Activated CD8-positive, alpha-beta memory T cell treated with anti-CD3 and anti-CD28 coated beads for 36 hours (primary cell): ENCODE measurements at places on chromosomes 2 and 18. TPM values are rescaled to one million over a fixed set of nuclear protein-coding genes. Genes with fewer than 3 reads are reported as not detected.

Gene AKAIN1
- not detected for total RNA-seq

Gene SLC5A7
- total RNA-seq: not detected

Gene EML6
- total RNA-seq: 0.89 TPM

Gene FHOD3
- total RNA-seq: not detected

Gene UGT1A4
- not detected for total RNA-seq

Gene GKN1
- total RNA-seq: not detected

Gene GAL3ST2
- total RNA-seq: 0.21 TPM

Gene HTR2B
- total RNA-seq: not detected

Gene LRRC30
- total RNA-seq: not detected

Gene ADGRF3
- 3.9 TPM for total RNA-seq

Gene SP140
- 110 TPM for total RNA-seq

Gene TIMM21
- total RNA-seq: 74.7 TPM

Gene ZNF407
- 12.3 TPM for total RNA-seq

Gene FBXO48
- total RNA-seq: 1.4 TPM

Gene GPR75
- 2.2 TPM for total RNA-seq

Gene DUSP2
- total RNA-seq: 298 TPM

Gene RIT2
- total RNA-seq: not detected

Gene MEP1B
- total RNA-seq: not detected

Gene UPP2
- not detected for total RNA-seq
